Mammary epithelial cell (primary cell): ENCODE measurements at places on chromosomes 12 and 14. TPM values are rescaled to one million over a fixed set of nuclear protein-coding genes. Genes with fewer than 3 reads are reported as not detected.

The KRT85 gene
- total RNA-seq = not detected

The OR5AU1 gene
- total RNA-seq = not detected in 2 replicates

The CLECL1 gene
- not detected for total RNA-seq

The TMEM233 gene
- not detected for total RNA-seq

The SRRM4 gene
- not detected in 2 replicates for total RNA-seq

The MAGOHB gene
- 28.0 and 37.8 TPM in 2 replicates for total RNA-seq

The SDS gene
- not detected in 2 replicates for total RNA-seq

The NOC4L gene
- total RNA-seq = 26.5 and 27.7 TPM in 2 replicates

The BIN2 gene
- not detected in 2 replicates for total RNA-seq

The METTL17 gene
- 47.8 TPM for total RNA-seq

The SBNO1 gene
- 31.3 TPM for total RNA-seq

The AKAP3 gene
- total RNA-seq = 1.1 and 1.5 TPM in 2 replicates

The ATL1 gene
- total RNA-seq = 5.1 and 7.5 TPM in 2 replicates
